Cerebellar cortex (tissue), 1 donor: ENCODE measurements at places on chromosomes 6 and 20.
A peak's percentile ranks its signal among the peaks of the same experiment; 100 is the strongest.

- DNase-seq: no peak
Measured at GRCh38 chr6:108650325-108650724, 89.6 kb downstream of the FOXO3 start.

DNA sequence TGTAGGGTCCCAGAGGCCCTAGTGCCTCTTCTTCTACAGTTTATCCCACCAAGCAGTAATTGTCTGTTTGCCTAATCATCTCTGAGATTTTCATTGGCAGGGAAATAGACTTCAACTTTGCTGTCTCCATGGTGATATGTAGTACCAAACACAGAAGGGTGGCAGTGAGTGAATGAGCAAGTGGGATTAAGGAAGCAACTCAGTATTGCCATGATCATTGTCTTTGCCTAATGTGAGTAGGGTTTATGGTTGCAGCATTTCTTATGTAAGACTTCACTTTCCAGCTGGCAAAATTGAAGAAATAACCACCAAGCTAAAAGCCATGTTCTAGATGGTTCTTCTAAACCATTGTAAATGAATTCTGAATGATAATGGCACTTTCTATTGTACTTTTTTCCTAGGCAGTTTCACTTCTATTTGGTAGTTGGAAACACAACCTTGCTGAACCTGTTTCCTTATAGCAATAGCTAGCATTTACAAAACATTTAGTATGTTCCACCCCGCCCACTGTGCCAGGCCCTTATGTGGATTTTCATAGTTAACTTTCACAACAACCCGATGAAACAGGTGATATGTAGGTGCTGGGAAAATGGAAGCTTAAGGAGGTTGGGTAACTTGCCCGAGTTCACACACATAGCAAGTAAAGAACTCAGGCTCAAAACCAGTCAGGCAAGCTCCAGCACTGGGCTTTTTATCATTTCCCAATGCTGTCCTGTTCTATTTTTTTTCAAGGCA, 32.0 kb downstream of the ZC2HC1B start:
- DNase-seq: no peak

- DNase-seq: no peak
Measured at GRCh38 chr6:140230282-140230681, 855.8 kb upstream of the CITED2 start.

DNA sequence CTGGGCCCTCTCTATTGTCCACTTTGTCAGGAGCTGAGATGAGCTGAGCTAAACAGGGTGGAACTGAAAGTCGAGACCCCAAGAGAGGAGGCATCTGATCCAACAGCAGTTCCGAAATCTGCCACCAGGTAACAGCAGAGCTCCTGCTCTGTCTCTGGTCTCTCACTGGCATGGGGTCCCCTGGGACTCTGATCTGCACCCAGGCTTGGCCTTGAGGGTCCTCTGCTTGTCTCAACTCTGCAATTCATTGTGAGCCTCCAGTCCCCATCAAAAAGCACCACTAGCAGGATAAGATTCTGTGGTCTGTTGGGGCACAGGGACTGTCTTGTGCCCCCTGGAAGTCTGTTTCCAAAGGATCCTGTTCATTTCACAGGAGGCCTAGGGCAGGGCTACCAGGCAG, 62.5 kb upstream of the TOP1 start:
- no peak for DNase-seq

DNA sequence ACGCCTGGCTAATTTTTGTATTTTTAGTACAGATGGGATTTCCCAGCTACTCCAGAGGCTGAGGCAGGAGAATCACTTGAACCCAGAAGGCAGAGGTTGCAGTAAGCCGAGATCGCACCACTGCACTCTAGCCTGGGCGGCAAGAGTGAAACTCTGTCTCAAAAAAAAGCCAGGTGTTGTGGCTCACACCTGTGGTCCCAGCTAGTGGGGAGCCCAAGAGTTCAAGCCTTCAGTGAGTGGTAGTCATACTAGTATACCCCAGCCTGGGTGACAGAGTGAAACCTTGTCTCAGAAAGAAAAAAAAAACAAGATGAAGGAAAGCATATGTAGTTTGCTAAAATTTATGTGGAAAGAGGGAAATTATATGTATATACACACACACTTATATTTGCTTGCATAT, 20.0 kb upstream of the POU5F1 start:
- no peak for DNase-seq

DNA sequence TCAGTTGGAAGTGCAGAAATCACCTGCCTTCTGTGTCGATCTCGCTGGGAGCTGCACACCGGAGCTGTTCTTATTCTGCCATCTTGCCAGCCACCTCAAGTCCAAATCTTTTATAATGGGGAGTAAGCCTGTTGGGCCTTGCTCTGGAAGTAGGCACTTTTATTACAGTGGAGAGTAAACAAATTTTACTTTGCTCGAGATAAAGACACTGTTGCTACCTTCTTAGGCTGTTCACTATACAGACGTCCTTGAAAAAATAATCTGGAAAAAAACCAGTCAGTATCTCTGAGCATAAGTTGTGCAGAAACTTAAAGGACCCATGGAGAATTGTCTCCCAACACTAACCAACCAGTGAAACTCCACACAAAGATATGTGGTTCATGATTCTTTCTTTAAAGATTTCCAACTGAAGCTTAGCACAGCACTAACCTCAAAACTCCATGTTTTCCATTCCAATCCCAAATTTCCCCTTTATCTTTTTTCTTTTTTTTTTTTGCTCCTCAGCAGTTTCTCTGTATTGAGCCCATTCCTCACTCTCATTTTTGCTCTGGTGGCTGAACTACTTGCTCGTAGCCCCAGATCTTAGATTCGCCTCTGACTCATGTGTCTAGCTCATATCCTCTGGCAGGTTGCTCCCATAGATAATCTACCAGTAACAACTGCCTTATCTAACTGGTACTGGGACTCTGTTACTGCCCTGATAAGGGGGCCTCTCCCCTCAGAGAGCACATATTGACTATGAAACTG, 34.3 kb upstream of the COL9A1 start:
- no peak for DNase-seq

DNA sequence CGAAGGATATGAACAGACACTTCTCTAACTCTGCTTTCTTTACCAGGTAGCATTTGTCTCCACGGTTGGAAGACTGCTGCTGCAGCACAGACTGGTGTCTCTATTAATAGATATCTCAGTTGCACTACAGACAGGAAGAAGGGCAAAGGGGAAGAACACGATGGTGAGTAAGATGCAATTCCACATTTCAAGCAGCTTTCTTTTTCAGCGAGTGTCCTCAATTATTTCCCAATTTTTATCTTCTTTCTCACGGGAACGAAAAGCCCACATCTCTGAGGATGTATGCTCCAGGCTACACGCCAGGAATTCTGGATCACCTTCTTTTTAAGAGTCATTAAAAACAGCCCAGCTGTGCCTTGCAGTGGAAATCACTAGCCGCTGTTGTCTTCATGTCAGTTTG, 311.6 kb upstream of the ECI2 start:
- no peak for DNase-seq

DNA sequence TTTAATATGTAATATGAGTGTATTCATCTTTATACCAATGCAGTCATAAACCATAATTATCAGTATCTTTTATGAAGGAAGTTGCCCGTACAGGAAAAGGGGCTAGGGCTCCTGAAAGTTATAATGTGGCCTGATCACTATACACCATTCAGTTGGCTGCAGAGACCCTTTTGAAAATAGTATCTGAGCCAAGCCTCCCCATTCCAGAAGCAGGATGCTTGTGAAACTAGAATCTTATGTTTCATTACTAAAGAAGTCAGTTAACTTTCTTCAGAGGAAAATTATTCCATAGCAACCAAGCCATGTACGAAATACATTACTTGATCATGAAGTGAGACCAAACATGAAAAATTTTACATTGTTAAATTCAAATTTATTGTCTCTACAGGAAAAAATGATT, 251.5 kb upstream of the TCF21 start:
- DNase-seq: no peak

DNA sequence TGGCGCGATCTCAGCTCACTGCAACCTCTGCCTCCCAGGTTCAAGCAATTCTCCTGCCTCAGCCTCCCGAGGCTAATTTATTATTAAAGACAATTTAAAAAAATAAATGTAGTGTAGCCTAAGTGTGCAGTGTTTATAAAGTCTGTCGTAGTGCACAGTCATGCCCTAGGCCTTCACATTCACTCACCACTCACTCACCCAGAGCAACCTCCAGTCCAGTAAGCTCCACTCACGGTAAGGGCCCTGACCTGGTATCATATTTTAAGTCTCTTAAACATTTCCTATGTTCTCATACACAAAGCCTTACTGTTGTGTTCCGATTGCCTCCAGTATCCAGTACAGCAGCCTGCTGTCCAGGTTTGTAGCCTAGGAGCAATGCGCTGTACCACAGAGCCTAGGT, 168.2 kb upstream of the FOXQ1 start:
- no peak for DNase-seq

GRCh38 chr6:29813066-29813465, 14.6 kb upstream of the HLA-G start:
- DNase-seq: no peak

DNA sequence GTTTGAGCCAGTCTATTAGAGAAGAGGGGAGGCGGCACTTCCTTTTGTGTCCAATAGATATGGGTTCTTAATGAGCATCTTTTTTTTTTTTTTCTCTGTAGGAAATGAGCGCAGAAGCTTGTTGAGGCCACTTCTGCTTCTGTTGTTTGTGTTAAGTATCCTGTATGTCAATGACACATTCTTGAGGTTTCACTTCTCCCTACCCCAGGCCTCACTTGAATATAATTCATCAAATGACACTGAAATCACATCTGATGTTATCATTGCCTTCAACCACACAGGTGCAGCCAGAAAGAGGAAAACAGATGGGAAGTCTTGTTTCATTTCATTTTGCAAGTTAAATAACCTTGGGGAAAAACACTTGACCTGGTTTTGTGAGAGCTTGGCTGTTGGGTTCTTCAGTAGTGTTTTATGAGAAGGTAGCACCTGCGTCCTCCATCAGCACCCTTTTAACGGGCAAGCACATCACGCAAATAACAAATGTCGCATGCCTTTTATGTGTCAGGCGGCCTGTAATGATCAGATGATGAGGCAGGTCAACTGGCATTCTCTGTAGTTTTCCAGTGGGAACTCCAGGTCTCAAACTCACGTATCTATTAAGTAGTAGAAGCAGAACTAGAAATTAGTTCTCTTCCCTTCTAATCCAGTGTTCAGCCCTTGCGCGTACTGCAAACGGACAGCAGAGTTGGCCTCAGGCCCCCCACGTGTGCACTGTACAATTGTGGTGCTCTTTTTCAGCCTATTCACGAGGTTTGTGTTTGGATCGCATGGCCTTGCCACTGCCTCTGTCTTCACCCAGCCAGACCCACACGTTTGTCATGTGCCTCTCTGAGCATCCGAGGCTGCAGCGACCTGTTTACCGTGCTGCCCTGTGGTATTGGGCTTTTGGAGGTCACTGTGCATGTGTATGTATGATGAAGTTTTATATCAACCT, 23.5 kb downstream of the PLEKHG1 start:
- DNase-seq: peak; percentile 3

DNA sequence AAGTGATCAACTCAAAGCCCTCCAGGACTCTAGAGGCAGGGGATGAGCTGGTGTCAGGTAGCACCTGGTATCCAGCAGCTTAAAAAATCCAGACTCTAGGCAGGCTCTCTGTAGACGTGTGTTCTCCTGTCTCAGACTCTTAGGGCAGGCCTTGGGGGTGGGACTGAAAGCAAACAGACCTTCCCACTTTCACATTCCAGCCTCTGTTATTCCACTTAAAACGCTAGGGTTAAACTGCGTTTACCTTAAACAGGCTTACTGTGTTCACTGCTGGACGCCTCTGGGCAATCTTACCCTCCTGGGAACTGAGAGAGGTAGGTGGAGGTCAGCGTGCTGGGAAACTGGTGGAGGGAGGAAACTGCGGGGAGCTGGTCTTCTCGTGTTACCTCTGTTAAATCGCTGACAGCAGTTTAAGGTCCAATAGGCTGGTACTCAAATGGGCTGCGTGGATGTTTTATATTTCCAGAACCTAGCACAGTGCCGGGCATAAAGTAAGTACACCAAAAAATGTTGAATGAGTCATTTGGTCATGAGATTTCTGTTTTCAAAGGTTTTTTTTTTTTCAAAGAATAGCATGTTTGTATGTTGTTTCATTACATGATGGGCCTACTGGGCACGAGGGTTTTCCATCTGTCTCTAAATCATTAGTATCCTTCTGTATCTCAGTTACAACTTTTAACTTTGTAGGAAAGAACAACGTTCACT, at the start of gene GCNT2:
TSS of gene GCNT2 (plus strand) at position 248 of the 705 bp plus-strand sequence. CDS start 7,561 bp downstream, outside the sequence.
- peak; percentile 88 for DNase-seq

DNA sequence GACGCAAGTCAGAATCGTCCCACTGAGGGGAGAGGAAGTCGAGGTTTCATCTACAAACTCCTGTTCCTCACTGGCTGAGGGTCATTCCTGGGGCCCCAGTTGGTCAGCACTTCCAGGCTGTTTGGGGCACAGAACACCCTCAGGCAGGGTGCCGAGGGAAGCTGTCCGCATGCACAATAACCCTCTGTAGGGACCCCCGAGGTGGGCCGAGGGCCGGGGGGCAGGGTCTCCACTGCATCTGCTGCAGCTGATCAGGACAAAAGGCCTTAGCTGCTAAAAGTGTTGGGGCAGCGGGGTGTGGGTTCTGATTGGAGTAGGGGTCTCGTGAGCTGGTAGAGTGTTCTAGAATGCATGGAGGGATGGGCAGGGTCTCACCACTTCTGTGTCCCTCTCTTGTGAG, 125.1 kb downstream of the TOX2 start:
- no peak for DNase-seq

- DNase-seq: peak; percentile 82
Measured at GRCh38 chr20:47205577-47206123, 150.8 kb downstream of the ZMYND8 start.

- DNase-seq: no peak
Measured at GRCh38 chr6:8527818-8528217, 92.5 kb upstream of the SLC35B3 start.

GRCh38 chr6:168825226-168826077, 384.5 kb downstream of the SMOC2 start:
- DNase-seq: no peak

DNA sequence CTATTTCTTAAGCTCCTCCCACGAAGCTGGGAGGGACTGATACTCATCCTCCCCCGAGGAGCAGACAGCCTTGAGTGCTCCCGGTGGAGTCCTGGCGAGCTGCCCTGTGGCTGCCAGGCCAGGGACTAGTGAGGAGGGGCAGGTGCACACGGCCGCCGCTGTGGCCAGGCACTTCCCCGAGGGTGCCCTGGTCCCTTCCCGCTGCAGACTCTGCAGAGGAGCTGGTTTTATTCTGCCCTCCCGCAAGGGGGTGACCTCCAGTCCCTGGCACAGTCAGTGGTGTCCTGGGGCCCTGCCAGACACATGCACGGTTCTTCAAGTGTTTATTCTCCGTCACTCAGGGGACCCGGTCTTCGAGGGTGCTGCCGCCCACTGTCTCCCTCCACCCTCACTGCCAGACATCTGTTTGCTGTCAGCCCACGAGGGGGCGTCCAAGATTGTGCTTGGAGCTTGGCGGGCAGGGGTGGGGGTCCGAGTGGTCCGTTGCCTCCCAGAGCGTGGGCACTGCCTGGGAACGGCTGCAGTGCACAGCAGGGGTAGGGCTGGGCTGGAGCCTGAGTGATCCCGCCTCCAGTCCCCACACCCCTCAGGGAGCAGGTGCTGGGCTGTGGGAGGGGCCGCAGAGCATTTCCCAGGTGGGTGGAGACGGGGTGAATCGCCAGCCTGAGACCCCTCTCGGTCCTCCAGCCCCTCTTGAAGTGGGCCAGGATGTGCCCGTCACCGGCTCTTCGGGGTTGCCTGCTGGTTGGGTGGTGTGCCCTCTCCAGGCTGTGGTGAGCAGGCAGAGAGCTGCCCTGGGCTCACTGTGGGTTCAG, 3.1 kb upstream of the CABLES2 start:
- no peak for DNase-seq

GRCh38 chr6:40918040-40918651, 120.9 kb downstream of the UNC5CL start:
- DNase-seq: no peak

- DNase-seq: no peak
Measured at GRCh38 chr6:35370124-35370741, 27.9 kb downstream of the PPARD start.

- peak; percentile 53 for DNase-seq
Measured at GRCh38 chr6:61809004-61809595, 476.9 kb downstream of the KHDRBS2 start.
